ENCODE measurements at places on chromosomes 2 and 18.

DNA sequence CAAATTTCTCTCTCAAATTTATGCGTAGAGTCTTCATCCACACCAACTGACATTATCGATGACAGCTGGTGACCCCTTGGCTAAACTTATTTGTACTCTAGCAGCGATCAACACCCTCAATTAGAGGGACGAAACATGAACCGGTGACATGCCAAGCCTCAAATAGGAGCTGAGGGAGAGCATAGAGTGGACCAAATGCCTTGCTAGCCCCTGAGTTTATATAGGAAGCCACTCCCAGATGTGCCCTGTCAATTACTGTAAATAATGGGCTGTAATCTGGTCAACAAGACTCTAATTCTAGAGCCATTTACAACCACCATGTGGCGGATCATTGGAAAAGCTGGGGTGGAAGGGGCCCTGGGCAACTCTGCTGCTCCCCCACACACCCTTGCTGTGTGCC lies 47.6 kb upstream of the FHL2 start:
- no peak for DNase-seq

- no peak for DNase-seq
These were observed 15.9 kb downstream of the CCDC93 start for GRCh38 chr2:117997872-117998454.

GRCh38 chr2:102262216-102263129 lies 48.9 kb upstream of the IL1RL1 start:
- no peak for DNase-seq

- DNase-seq, result no peak
These were observed 94.6 kb downstream of the APOB start for GRCh38 chr2:20949256-20949655.

DNA sequence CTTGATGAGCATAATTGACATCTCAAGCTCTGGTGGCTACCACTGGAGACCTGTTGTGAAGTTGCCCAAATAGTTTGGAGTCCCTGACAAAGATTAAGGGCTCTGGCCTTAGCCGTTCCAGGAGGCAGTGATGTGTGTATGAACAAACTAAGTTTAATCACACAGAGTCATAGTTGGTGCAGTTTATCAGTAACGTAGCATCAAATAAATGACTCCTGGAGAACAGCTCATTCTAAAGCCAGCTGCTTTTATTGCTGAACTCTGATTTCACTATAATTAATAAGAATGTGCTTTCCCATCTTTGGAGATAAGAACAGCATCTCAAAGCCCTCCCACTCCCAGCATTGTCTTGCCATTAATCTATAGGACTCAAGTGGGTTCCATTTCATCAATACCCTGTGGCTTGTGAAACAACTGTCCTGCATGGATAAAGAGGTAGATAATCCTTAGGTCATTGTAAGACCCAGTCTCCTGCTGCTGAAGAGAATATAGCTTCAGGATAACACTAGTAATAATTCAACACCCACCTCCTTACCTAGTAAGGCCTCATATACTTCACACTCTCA lies 211.4 kb upstream of the THUMPD2 start:
- DNase-seq, result no peak

GRCh38 chr2:241609859-241610793 lies 26.8 kb downstream of the THAP4 start:
- DNase-seq, result peak; percentile 84

- no peak for DNase-seq
These were observed 9.3 kb upstream of the AGBL5 start for GRCh38 chr2:27042159-27042661.

DNA sequence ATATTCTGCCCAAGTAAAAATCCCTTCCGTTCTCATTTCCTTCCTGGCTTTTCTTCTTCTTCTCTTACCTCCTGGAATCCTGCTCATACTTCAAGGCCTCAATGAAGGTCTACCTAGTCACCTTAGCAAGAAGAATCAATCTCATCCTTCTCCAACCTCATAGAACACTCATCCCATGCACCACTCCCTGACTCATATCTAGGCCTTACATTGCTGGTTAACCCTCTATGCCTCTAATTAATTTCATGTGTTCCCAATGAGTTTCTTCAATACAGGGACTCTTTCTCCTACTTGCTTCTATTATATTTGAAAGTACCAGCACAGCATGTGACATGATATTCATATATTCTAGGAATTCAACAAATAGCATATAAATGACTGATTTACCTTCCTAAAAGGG lies 63.0 kb downstream of the BCL11A start:
- DNase-seq, result no peak

GRCh38 chr18:5059696-5060032 lies 137.4 kb downstream of the AKAIN1 start:
- DNase-seq, result no peak

- no peak for DNase-seq
These were observed 540.0 kb upstream of the SLC39A10 start for GRCh38 chr2:195117011-195117410.

DNA sequence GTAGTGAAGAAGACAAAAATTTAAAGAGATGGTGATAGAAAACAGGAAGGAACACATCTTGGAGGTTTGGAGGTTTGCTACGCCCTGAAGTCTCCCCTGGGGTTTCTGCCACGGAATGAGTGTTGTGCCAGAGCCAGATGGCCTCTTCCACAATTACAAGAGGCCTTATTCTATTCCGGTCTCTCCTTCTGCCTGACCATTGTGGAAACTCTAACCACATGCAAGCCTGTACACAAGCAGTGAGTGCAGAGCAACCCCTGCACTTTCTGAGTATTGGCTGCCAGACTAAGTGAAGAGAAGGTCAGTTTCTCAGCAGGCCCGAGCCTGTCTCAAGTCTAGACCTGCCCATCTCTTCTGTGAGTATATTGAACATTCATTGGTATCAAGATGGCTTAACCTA lies 22.7 kb upstream of the MYO1B start:
- no peak for DNase-seq

DNA sequence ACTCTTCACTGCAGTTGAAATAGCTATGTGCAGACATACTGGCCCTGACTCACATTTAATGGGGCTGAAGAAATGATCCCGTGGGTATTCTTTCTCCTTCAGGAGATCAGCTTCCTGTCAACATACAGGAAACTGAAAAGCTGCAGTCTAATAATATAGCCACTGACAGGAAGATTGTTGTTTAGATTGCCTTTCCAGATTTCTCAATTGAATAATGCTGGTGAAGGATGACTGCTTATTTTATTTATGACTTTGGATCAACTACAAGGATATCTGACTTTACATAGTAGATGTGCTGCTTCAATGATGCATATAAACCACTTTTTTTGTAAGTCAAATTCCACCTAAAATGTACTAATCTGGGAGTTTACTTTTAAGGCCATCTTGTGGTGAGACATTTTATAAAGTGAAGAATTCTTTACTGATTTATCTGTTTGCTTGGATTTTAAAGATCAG lies 93.4 kb upstream of the MAP4K3 start:
- DNase-seq, result no peak

GRCh38 chr2:203799908-203800307 lies 67.7 kb upstream of the CTLA4 start:
- DNase-seq, result no peak

DNA sequence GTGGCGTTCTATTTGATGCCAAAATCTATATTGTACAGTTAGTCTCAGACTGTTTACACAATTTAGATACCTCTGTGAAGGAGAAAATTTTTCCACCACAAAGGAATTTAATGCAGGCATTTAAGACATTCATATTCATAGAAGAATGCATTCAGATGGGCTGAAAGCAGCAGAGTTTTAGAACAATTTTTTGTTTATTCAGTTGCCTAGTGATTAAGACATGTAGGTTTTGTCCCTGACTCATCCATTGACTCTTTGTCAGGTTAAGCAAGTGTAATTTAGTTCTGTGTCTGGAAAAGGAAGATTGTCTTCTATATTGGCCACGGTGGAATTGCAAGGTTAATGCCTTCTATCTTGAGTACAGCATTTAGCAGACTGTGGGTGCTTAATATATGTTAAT lies 515.0 kb downstream of the PARD3B start:
- DNase-seq, result no peak

GRCh38 chr18:40258311-40258710 lies 1696.7 kb upstream of the PIK3C3 start:
- DNase-seq, result no peak

DNA sequence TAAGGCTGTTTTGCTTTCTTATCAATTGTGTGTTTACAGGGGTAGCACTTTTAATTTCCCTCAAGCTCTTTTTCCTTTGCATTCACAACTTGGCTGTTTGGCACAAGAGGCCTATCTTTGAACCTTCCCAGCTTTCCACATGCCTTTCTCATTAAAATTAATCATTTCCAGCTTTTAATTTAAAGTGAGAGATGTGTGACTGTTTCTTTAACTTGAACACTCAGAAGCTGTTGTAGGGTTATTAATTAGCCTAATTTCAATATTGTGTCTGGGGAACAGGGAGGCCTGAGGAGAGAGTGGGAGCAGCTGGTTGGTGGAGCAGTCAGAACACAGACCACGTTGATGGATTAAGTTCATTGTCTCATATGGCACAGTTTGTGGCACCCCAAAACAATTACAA lies 4.7 kb downstream of the ASB1 start:
- no peak for DNase-seq

DNA sequence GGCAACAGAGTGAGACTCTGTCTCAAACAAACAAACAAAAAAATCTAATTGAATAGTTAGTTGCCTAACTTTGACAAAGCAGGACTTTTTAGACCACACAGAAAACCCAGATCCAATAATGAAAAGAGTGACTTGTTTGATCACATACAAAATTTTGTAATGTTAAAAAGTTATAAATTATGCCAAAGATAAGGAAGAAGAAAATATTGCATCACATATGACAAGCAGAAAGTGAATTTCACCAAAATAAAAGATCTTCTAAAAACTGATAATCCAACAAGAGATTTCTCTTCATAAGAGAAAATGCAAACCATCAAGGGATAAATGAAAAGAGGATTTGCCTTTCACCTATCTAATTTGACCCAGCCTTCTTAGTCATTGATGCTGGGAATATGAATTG lies 2.8 kb upstream of the RMP24 start:
- DNase-seq, result no peak

- DNase-seq, result no peak
These were observed 3.6 kb downstream of the KLHL41 start for GRCh38 chr2:169513094-169513493.

DNA sequence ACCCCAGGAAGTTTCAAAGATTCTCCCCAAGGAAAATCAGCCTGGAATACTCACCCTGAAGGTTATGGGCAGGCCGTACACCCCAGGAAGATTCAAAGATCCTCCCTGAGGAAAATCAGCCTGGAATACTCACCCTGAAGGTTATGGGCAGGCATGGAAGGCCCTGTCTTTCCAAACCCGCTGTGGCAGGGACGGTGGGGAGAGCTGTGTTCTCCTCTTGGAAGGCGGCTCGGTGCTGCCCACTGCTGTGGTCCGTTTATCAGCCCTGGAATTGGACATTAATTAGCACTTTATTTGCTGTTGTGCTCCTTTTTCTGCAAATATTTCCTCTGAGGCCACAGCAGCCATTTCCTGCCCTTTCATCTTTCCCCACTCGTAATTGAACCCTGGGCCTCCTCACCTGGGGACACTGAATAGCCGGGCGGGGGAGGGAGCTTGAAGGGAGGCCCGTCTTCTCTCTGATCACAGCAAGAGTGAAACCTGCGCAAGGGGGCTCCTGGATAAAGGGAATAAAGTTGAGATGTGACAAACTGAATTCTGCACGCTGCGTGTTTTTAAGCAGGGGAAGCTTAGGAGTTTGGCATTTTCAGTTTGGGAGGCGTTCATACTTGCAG lies 308.7 kb upstream of the SALL3 start:
- DNase-seq, result no peak

- DNase-seq, result no peak
These were observed 304.7 kb downstream of the FBXO15 start for GRCh38 chr18:73842795-73843394.

GRCh38 chr2:172113617-172114016 lies 10.9 kb upstream of the DLX2 start:
- DNase-seq, result no peak

- DNase-seq, result no peak
These were observed 129.8 kb downstream of the METTL4 start for GRCh38 chr18:2441544-2441943.

DNA sequence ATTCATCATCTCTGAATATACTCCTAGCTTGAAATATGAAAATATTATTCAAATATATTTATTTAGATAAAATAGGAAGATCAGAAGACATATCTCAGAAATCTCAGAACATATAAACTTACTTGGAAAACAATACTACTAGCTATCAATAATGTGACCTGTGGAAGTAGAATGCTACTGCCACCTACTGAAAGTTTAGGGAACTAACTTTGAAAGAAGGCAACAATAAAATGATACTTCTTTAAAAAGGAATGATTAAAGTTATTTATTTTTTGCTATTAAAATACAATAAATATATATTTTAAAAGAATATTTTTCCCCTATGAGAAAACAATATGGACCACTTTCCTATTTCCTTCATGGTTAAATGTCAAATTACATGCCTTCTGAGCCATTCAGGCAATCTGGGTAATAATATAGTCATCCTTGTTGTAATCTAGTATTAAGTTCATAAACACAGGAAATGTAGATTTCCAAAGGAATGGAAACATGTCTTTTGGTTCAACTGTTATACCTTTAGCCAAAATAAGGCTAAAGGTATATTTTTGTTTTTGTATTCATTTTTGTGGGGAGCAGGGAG lies 26.0 kb downstream of the ACADL start:
- DNase-seq, result no peak

DNA sequence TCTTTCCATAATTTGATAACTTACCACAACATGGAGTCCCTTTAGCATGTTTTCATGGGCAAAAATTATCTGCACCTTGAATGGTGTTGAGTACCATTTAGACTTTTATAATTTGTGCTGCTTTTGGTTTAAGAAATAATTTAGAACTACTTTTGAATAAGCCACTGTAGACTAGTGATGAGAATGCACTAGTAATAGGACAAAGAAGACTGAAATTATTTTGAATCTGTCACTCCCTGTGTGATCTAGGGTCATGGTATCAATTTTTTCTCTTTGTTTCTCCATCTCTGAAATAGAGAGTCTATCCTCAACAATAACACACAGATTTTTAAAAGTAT lies 37.7 kb downstream of the EFEMP1 start:
- no peak for DNase-seq

GRCh38 chr2:38442643-38443541 lies 65.8 kb upstream of the ATL2 start:
- DNase-seq, result no peak

- no peak for DNase-seq
These were observed 26.1 kb upstream of the ST3GAL5 start for GRCh38 chr2:85914922-85915321.

DNA sequence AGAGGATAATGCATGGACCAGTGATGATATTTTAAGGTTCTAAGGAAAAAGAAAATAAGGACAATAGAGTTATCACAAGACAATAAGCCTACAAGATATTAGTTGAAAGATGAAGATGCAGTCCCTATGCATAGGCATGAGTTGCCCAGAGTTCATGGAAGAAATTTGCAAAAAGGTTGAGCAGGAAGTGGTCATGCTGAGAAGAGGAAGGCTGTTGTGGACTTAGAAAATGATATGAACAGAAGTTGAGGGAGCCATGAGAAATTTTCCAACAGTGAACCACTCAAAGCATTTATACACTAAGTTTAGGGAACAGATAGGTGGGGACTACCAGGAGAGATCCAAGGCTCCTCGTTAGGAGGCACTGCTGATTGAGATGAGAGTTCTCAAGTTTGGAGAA lies 3.5 kb downstream of the OSBPL6 start:
- no peak for DNase-seq

GRCh38 chr18:75264195-75264594 lies 53.6 kb downstream of the TSHZ1 start:
- DNase-seq, result no peak

GRCh38 chr2:100747551-100747950 lies 72.4 kb upstream of the NPAS2 start:
- no peak for DNase-seq
